Right cardiac atrium (tissue), 5 donors: ENCODE measurements at places on chromosomes 7 and 10. TPM values are rescaled to one million over a fixed set of nuclear protein-coding genes. Genes with fewer than 3 reads are reported as not detected.
A peak's percentile ranks its signal among the peaks of the same experiment; 100 is the strongest.

OPN4 gene
- 0.93 TPM for polyA plus RNA-seq

IRF5 gene
- 1.6 TPM for polyA plus RNA-seq

SPDYE8 gene
- polyA plus RNA-seq: not detected

PON3 gene
- polyA plus RNA-seq: 1.8 TPM

PRF1 gene
- polyA plus RNA-seq: 1.1 TPM

FGFBP3 gene
- 0.45 TPM for polyA plus RNA-seq

GRCh38 chr7:106371629-106372028, 86.8 kb upstream of the NAMPT start:
- DNase-seq: peak; percentile 35

- DNase-seq: no peak
Measured at GRCh38 chr10:114607358-114607998, 50.6 kb downstream of the ABLIM1 start.

DNA sequence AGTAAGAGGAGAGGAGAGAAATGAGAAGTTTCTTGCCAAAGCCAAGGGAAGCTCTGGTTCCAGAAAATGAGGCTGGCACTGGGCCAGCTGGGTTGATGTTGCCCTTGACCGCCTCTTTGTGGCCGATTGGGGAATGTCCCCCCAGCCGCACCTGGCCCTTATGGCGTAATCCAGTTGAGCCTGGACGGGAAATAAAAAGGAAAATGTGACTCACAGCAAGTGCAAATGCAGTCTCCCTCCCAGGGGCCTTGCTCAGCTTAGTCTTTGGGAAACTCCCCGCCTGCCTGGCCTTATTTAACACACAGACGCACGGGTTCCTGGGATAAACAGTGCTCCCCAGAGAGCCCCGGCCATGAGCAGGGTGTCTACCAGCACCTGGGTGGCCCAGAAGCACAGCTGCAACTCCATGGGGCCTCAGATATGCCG, 174.8 kb downstream of the KIAA1217 start:
- peak; percentile 85 for DNase-seq

- no peak for DNase-seq
Measured at GRCh38 chr10:80100861-80101695, 22.6 kb downstream of the TMEM254 start.

- no peak for DNase-seq
Measured at GRCh38 chr7:4633012-4633411, 49.1 kb upstream of the FOXK1 start.

DNA sequence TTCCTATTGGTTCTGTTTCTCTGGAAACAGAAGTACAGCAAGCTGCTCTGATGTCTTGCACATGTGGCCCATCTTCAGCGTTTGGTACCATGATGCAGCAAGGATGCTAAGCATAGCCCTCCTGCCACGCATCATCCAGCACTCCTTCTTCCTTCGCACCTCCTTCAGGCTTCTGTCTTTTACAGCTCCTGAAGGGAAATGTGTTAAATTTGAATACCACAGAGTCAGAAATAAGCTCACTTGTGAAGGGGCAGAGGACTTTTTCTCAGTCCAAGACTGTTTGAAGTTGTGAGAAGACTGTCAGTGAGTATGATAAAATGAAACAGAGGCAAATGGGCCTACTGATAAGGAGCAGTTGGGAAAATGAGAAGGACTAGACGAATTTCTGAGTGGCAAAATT, 20.7 kb downstream of the TSPAN13 start:
- no peak for DNase-seq

DNA sequence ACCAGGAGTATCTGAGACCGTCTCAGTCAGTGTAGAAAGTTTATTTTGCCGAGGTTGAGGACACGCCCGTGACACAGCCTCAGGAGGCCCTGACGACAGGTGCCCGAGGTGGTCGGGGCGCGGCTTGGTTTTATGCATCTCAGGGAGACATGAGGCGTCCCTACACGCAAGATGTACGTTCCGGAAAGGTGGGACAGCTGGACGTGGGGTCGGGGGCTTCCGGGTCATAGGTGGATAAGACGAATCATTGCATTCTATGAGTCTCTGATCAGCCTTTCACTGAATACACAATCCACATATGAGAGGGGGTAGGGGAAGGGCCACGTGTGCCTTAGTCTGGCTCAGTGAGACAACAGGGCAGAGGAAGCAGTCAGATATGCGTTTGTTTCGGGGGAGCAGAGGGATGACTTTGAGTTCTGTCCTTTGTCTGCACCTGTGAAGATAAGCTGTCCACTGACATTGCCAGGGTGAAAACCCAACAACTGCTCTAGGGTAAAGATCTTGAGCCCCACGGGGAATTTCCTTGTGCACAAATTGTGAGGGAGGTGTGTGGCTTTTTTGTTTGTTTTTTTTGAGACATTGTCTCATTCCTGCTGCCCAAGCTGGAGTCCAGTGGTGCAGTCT, 66.2 kb downstream of the DNAJB6 start:
- DNase-seq: no peak

DNA sequence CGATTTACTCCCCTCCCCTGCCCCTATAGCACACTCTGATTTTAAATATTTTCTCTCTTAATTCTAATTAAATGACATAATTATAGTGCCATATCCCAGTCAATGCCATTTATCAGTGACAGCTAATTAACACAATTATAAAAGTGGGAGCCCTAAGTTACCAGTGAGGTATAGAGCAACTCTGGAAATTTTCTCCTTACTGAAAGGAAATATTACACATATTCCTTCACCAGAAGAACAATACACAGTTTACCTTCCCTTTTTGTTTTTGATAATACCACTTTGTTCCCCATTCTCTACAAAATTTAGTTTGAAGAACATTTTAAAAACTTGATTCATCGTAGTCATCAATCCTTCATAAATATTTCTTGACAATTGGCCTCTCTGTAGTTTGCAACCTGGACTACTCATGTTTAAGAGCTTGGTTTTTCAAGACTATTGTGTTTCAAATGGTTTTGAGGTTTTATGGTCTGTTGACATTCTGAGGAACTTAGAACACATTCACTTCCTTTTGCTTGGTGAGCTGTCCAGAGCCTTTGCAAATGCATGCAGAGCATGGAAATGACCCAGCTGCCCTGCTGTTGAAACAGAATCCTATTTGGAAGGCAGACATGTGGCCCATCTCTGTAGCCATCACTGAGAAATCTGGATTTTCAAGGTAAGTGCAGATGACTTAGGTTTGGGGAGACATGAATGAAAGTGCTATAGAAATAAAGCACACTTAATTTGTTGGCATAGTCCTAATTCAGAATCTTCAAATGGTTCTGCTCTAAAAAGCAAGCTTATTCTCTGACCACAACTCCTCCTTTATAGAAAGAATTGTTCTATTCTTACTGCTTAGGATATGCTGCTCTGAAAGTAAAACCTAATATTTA, at the start of gene GPR141:
GPR141 (plus strand) TSS at position 521 of the 875 bp plus-strand sequence. CDS start 56,628 bp downstream, outside the sequence.
- no peak for DNase-seq

GRCh38 chr7:131370523-131370968, 42.9 kb downstream of the MKLN1 start:
- no peak for DNase-seq

- no peak for DNase-seq
Measured at GRCh38 chr10:126080879-126081411, 184.6 kb downstream of the FANK1 start.

GRCh38 chr7:137577184-137577583, 233.7 kb upstream of the PTN start:
- no peak for DNase-seq

GRCh38 chr7:114534953-114535352, 120.3 kb downstream of the FOXP2 start:
- no peak for DNase-seq

DNA sequence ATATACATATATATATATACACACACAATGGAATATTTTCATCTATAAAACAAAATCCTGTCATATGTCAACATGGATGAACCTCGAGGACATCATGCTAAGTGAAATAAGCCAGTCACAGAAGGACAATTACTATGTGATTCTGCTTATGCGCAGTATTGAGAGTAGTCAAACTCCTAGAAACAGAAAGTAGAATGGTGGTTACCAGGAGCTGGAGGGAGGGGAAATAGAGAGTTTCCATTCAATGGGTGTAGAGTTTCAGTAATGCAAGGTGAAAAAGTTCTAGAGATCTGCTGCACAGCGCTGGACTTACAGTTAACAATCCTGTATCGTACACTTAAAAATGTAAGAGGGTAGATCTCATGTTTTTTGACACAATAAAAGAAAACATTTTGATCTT, 181.9 kb downstream of the CDCA7L start:
- no peak for DNase-seq

GRCh38 chr10:114576132-114576487, 82.0 kb downstream of the ABLIM1 start:
- no peak for DNase-seq

DNA sequence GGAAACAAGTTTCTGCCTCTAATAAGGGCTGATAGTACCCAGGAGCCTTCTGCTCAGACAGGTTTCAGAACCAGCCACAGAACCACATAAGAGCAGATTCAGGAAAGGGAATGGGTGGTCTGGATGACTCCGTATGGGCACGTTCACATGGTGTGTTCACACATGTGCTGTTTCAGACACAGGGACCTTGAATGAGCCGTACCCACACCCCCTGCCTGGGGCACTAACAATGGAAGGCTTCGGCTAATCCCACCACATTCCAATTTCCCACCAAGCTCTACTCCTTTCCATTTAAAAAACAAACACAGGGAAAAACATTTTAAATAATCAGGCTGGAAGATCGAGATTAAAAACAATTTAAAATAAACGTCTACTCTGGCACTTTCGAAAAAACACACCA, 217.3 kb downstream of the GRID1 start:
- no peak for DNase-seq

DNA sequence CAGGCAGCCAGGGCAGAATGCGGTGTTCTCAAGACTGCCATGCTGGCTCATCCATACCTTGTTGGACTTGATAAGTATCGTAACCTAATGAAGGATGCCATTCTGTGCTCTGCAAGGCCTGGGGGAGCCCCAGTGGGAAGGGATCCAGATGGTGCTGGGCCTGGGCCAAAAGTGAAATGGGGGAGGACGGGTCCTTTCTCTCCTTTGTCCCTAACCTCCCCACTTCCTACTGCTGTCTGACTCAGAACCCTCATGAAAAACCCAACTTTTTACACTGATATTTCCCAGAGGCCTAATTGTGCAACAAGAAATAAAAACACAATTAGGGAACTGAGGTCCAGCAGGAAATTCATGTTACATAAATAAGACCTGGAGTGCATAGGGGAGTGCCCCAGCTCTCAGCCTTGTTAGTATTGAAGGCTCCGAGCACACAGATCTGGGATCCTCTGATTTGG, 193.7 kb upstream of the SVIL start:
- DNase-seq: no peak

DNA sequence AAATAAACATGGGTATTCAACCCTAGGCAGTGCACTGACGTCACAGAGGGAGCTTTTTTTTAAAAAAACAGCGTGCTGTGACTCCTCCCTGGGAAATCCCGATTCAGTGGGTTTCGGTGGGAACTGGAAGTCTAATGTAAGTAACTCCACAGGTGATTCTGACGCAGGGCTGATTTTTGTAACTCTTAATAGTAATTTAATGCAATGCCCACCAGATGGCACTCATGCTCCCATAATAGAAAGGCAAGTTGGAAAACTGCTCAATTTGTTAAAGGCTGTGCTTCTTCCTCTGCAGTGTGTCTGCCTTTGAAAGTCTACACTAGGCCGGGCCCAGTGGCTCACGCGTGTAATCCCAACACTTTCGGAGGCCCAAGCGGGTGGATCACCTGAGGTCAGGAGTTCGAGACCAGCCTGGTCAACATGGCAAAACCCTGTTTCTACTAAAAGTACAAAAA, 10.9 kb upstream of the RSU1 start:
- DNase-seq: peak; percentile 65

DNA sequence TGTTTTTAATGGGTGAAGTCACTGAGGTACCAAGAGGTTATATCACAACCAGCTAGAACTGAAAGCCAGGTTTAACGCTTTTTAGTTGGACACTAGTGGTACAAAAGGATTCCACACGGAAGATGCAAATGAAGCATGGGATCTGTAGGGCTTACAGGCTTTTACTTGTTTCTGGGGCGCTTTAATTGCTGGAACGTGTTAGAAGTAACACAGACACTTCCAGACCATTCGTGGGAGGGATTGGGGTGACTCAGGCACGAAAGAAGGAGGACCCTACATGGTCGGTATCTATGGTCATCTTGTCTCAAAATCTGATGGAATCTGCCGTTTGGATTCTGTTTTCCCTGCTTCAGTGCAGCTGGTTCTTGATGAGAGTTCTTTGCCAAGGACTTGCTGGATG, 1.0 kb downstream of the YKT6 start:
- no peak for DNase-seq

DNA sequence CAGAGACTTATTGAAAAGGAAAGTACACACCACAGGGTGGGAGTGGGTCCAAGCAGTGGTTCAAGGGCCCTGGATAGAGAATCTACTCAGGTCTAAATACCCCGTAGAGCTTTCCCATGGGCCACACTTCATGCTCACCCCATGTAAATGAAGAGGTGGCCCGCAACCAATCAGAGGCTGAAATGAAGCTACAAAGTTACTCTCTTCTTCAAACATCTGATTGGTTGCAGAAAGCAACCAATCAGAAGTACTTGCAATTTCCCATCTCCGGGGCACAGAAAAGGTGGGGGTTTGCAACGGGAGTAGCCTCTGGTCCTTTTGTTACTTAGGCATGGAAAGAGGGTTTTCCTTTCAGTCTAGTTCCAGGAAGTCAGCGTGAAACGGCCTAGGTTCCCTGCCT, 15.2 kb upstream of the GALNTL5 start:
- DNase-seq: no peak

DNA sequence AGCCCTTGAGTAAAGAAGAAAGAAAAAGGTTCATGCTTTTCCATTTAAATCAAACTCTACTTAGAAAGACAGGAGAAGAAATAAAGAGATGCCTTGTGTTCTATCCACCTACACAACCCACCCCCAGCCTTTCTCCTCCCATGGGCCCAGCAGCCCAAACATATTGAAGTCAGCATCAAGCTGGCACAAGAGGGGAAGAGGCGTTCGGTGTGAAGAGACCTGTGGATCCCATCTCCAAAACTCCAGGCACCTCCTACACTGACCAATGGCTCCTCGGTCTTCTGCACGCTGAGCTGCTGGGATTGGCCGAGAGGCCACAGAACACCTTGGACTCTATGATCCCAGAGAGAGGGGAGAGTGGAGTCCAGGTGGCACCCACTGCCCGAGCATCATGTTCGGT, 66.0 kb upstream of the CELF2 start:
- DNase-seq: no peak

GRCh38 chr7:1807821-1808600, 137.9 kb downstream of the ELFN1 start:
- no peak for DNase-seq

DNA sequence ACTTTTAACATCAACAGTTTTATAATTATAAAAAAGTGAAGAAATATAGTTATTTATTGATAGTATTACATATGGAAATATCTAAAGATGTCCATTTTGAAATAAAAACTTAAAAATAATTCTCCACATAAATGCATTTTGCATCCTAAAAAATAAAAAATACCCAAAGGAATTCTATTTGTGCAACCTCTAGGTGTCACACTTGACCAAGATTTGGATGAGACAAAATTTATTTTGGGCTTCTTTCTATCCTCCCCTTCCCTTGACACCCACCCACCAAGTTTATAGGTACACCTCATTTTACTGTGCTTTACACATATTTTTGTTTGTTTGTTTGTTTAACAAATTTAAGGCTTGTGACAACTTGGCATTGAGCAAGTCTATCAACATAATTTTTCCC, 3.3 kb upstream of the THSD7A start:
- DNase-seq: no peak
